ENCODE measurements at places on chromosomes 2 and 18. TPM values are rescaled to one million over a fixed set of nuclear protein-coding genes. Genes with fewer than 3 reads are reported as not detected.

Gene CNTNAP5
- 0.14 TPM for total RNA-seq

Gene GALNT5
- 0.33 TPM for total RNA-seq

Gene SEC11C
- total RNA-seq, result 92.8 TPM

Gene SH2D6
- total RNA-seq, result 0.33 TPM

Gene IL18R1
- total RNA-seq, result 7.5 TPM
